ENCODE measurements at places on chromosomes 5 and 9. TPM values are rescaled to one million over a fixed set of nuclear protein-coding genes. Genes with fewer than 3 reads are reported as not detected.

- ATAC-seq = no peak
Observed at GRCh38 chr5:120405923-120406322, 58.2 kb upstream of the PRR16 start.

DNA sequence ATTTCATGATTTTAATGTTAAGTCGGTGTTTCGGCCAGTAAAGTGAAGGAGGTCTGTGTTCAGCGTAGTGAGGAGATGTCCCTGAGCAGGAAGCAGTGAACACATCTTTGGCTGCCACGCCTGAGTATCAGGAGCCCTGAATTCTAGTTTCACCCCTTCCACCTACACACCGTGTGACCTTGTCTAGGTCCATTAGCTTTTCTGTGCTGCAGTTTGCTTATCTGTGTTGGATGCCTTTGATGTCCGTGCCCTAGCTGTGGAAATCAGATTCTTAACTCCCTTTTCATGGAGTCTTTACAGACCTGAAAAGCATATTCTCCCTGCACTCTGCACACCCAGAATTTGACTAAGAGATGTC lies 601 bp downstream of the FBXO38 start:
- ATAC-seq = peak; percentile 41

- ATAC-seq = no peak
Observed at GRCh38 chr5:112533362-112533761, 114.3 kb upstream of the EPB41L4A start.

- ATAC-seq = no peak
Observed at GRCh38 chr5:144504929-144505577, 334.4 kb downstream of the KCTD16 start.

DNA sequence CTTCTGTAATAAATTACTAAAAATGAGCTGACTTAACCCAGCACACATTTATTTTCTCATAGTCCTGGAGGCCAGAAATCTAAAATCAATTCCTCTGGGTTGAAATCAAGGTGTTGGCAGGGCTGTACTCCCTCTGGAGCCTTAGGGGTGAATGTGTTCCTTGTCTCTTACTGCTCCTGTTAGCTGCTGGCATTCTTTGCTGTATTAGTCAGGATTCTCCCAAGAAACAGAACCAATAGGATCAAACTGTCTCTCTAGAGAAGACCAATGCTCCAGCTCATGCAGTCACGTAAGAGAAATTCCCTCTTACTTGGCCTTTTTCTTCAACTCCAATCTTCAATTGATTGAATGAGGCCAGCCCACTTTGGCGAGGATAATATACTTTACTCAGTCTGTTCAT lies 15.3 kb upstream of the CD180 start:
- ATAC-seq = no peak

The OLFM1 gene
- total RNA-seq = 0.32 TPM

The NRG2 gene
- 0.48 TPM for total RNA-seq

All from activated T-helper 17 cell treated with anti-CD3 and anti-CD28 coated beads, Interleukin-2, amount 50 U/mL, for 72 hours (primary cell).